ENCODE measurements at places on chromosomes 1 and 21. TPM values are rescaled to one million over a fixed set of nuclear protein-coding genes. Genes with fewer than 3 reads are reported as not detected.

PLPP3 gene
- 16.5 TPM for total RNA-seq

C1orf105 gene
- not detected for total RNA-seq

FCAMR gene
- not detected for total RNA-seq

SLC26A9 gene
- total RNA-seq = 0.23 TPM

PAFAH2 gene
- total RNA-seq = 8.2 TPM

CACHD1 gene
- total RNA-seq = 8.2 TPM

SPRR2E gene
- not detected for total RNA-seq

GOLT1A gene
- not detected for total RNA-seq
